ENCODE measurements at places on chromosomes 2 and 18.

DNA sequence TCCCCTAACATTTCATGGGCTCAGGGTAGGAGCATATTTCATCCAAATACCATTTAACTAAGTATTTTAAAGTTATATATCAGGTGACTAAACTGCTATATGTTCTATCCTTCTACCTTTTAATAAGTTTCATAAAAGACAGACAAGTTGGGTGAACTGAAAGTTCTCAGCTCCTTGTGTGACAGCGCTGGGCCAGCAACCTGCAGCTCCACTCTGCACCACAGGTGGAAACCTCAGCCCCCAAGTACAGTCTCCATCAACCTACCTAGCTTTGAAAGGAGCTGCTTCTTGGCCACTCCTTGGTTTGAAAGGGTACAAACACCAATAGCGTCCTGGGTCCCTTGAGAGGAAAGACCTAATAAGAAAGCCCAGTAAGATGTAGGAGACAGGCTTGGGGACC, 177.9 kb downstream of the PDE1A start:
- no peak for DNase-seq

DNA sequence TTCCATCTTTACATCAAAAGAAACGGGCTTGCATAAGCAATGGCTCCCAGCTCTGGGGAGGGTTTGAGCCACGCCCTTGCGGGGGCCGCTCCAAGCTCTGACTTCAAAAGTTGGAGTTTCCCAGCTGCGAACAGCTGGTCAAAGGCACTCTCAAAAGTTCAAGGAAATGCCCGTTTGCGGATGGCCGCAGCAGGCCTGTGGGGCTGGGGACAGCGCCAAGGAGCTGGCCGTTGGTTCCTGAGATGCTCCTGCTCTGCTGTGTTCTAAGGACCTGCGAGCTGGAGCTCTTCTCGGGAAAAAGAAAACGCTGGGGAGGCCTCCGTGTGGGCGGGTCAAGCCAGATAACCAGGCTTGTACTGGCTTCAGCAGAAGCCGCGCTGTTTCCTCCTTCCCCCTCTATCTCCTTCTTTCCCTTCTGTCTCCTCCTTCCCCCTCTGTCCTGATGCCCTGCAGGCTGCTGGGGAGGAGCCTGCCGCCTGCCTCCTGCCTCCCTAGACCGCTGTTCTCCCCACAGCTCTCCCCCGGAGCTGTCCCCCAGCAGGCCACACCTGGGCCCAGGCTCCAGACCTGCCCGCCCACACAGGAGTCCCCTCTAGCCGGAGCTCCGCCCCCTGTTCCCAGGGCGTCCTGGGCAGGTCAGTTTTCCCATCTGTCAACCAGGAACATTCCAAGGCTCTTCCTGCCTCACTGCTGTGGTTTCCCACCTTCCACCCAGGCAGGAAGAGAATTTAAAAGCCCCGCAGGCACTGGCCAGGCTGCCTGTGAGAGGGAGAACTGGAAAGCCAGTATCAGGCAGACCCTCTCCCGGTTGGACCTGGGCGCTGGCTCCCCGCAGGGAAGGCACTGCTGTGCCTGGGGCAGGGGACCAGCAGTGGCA, 14.1 kb downstream of the KLF11 start:
- no peak for DNase-seq

- peak; percentile 95 for DNase-seq
Measured at GRCh38 chr2:112584134-112584890, at the start of gene CHCHD5. CHCHD5 (plus strand) TSS chr2:112584609; CDS start chr2:112584648, 39 bp downstream.

DNA sequence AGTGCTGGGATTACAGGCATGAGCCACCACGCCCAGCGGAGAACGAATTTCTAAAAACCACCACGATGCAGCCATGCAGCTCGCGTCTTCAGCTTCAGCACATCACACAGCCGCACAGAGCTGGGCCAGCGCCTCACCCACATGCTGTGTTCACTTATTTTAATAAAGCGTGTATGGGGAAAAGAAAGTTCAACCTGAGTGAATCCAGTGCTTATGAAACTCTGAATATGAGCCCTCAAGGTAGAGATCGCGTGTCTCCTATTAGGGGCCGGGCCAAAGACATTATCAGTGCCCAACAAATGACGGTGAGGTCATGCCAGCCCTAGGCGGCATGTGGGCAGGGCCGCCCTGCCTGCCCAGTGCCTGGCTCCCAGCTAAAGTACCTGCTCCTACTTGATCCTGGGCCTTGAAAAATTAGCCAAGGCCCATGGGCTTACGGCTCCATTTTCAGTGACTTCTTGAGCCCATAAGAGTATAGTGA, 44.3 kb downstream of the SPRED2 start:
- DNase-seq = no peak

DNA sequence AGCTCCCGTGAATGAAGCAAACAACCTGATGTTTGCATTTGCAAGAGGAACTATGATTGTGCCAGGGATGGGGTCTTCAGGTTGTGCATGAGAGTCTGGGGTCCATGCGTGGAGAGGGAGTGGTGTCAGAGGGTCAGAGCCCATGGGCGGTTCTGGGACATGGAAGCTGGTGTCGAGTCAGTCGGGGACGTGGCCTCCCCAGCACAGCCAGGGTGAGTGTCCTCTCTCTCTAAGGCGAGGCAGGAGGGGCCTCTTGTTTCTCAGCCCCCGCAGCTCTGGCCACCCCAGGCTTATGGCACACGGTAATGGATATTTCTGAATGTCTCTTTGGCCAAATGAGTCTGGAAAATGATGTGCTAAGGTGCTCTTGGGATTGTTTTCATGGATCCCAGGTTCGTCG, 118.6 kb downstream of the RTP5 start:
- DNase-seq = no peak

- no peak for DNase-seq
Measured at GRCh38 chr18:53944721-53945120, 279.7 kb downstream of the MBD2 start.

DNA sequence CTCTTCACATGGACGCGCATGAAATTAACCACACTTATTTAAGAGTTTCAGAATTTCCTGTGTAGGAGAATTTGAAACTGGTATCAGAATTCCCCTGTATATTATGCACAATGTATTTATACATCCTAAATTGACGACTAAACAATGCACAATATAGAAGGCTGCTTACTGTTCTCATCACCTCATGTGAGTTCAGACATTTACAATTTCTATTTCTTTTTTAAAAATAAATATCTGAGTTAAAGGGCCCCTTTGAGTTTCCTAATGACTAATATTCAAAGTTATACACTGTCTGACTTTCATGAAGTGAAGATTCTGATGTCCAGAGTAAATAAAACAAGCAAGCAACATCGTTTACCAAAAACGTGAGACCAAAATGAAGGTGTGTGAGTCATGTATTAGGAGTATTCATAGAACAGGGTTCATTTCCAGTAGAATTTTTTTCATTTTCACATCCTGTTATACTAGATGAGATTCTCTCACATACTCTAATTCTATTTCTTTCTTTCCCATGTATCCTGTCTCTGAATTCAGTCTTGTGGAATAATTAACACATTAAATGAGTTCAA, 406.2 kb downstream of the NUP35 start:
- no peak for DNase-seq

DNA sequence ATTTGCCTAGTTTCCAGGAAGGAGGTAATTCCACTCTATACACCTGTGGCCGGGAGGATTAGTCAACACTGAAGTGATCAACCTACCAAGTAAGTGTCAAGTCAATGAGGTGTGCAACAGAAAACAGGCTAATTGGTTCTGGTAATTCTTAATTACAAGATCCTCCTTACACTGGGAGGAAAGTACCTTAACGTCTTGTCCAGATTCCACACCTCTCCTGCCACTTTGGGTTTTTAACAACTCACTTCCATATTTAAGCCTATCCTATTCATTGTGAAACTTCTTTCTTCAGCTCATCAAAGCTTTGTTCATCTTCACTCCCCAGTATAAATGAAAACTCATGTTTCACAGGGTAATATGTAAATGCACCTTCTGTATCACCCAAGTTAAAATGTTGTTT, 22.0 kb upstream of the MAP4K4 start:
- DNase-seq = no peak

DNA sequence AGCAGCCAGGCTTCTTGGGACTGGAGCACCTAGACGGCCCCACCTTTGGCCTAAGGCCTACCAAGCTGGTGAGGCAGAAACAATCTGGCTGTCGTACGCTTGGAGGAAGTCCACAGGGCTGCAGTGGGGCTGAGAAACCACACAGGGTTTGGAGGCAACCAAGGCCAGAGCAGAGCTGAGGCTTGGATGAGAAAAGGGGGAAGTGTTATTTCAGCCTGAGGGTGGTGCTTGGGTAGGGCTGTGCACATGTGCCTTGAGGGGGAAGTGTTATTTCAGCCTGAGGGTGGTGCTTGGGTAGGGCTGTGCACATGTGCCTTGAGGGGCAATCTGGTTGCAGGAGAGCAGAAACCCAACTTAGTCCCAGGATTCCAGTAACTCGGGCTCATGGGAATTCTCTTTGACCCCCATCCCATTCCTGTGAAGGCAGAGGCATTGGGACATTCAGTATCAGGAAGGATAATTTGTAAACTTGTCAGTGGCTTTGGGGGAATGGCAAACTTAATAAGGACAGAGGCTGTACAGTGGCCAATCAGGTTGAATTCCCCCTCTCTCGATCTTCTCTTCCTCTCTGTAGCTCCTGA, 971 bp upstream of the FBXO41 start:
- DNase-seq = no peak

GRCh38 chr18:27144672-27145071, 40.4 kb downstream of the CHST9 start:
- DNase-seq = no peak

DNA sequence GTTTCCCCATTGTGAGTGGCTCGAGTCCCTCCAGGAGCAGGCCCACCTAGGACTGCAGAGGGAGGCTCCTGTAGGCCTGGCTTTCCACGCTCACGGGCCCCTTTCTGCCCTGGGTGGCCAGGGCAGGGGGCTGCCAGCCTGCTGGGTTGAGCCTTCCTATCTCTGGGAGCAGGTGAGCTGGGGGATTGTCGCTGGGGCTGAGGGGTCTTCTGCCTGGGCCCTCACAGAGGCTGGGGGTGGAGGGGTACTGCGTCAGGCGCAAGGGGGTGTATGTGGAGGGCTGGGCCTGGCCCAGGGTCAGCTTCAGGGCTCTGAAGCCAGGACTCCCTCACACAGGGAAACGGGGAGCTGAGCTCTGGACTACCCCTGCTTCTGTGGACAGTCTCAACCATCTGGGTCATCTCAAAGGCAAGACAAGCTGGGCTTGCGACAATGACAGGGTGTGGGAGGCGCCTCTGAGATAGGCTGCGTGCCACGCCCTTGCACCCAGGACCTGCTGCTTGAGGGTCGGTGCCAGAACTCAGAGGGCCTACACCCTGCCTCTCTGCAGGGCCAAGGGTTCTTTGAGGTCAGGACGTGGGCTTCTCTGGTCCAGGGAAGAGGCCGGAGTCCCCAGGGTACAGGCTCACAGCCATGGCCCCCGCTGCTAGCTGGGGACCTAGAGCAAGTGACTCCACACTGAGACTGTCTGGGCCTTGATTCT, 206.1 kb downstream of the TWIST2 start:
- no peak for DNase-seq
